ENCODE measurements at places on chromosomes 3 and 15.

DNA sequence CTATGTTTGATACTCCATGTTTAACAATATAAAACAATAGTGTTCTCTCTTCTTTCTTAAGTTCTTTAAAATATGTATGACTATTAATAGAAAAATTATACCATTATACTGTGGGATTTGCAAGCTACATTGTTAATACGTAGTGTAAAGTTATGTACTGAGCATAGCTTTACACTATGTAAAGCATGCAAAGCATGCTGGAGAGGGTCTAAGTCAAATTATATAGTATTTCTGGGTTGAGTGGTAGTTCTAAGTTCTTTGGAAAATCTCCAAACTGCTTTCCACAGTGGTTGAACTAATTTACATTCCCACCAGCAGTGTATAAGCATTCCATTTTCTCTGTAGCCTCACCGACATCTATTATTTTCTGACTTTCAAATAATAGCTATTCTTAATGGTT lies 253.0 kb downstream of the RAP2B start:
- DNase-seq = no peak

DNA sequence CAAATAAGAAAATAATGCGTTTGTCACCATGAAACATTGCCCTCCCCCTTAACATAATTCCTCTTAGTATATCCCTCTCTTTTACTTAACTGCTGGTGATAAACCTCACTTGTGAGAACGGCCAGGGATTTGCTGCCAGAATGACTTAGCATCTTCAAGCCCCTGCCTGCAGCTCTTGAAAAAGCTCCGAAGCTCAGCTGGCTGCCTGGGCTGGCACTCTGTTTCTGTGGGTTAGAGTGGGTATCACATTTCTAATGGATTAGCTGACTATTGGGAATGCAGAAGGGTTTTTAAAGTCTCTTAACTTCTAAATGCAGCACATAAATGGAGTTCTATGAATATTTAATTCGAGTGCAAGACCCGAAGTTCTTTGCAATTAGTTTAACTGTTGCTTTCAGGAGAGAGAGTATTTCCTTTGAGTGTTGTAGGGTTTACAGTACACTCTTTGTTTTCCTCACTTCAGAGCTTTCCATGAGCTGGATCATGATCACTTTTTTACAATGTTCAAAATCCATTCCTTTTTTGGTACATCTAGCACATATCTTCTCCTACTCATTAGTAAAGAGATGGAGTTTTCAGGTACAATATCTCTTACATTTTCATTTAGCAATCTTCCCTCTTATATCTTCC lies 124.7 kb upstream of the RBMS3 start:
- no peak for DNase-seq

- no peak for DNase-seq
Measured at GRCh38 chr3:103787879-103788278, 1353.1 kb downstream of the ZPLD1 start.

GRCh38 chr3:152556731-152557254 lies 278.1 kb upstream of the P2RY1 start:
- no peak for DNase-seq

GRCh38 chr3:73086071-73086494 lies 24.6 kb downstream of the EBLN2 start:
- no peak for DNase-seq

- DNase-seq = no peak
Measured at GRCh38 chr3:62875558-62876002, 364 bp upstream of the CADPS start.

GRCh38 chr15:33330931-33331330 lies 20.2 kb downstream of the RYR3 start:
- no peak for DNase-seq

DNA sequence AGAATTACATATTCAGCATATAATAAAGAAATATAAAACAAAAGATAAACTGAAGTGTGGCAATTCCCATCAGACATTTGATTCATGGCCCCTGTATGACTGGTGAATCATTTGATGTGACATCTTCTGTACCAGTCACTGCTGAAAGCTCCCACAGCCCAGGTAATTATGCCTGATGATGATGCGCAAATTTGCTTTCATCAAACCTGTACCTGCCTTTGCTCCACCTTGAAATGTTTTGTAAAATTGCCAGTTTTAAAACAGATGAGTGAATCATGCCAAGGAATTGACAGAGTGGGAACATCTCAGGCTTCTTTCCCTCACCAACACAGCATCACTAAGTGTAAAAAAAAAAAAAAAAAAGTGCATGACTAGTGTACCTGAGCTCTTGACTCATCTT lies 66.5 kb upstream of the EIF1B start:
- no peak for DNase-seq

- no peak for DNase-seq
Measured at GRCh38 chr15:64006642-64007041, 39.6 kb downstream of the DAPK2 start.

DNA sequence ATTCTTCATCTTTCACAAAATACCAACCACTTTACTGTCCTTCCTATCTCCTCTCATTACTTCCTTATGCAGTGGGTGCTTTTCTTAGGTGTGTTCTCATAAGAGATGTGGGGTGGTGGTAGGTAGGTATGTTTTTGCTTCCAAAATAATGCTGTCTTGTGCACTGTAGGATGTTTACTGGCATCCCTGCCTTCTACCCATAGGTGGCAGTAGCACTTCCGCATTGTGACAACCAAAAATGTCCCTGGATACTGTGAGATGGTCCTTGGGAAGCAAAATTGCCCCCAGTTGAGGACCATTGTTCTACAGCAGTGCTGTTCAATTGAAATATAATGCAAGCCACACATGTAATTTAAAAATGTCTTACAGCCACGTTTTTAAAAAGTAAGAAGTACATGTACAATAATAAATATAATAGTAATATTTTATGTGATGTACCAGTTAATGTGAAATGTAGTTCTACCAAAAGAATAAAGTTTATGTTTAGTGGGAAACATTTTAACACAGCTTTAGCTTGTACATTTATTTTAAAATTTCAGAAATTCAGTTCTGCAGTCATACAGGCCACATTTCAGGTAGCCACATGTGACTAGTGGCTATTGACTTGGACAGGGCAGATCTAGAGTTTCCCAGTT lies 75.2 kb downstream of the NEO1 start:
- no peak for DNase-seq

DNA sequence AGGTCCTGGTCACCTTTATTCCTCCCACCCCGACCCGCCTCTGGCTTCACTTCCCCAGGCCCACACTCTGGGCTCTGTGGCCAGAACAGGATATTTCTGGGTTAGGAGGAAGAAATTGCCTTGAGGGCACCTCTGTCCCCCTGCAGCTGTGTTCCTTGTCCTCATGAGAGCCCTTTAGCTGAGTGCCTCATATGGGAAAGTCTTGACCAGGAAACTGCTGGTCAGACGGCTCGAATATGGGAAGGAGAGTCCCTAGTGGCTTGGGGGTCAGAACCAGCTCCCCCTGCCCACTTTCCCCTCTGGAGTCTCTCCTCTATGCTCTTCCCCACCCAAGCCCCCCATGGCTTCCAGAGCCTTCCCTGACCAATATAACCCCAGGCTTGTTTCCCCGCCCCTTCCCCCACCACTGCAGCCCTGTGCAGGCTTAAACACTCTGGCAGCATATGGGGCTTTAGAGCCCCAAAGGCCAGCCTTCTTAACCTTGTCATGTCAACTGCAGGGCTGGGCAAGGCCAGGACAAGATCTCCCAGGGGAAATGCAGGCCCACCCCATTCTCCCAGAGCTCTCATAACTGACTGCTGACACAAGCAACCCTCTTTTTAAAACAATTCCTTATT lies 36.4 kb downstream of the SEC22C start:
- no peak for DNase-seq

- no peak for DNase-seq
Measured at GRCh38 chr3:10937141-10937825, 55.3 kb upstream of the SLC6A1 start.

GRCh38 chr3:129016356-129016719 lies 15.2 kb downstream of the EFCC1 start:
- DNase-seq = no peak

DNA sequence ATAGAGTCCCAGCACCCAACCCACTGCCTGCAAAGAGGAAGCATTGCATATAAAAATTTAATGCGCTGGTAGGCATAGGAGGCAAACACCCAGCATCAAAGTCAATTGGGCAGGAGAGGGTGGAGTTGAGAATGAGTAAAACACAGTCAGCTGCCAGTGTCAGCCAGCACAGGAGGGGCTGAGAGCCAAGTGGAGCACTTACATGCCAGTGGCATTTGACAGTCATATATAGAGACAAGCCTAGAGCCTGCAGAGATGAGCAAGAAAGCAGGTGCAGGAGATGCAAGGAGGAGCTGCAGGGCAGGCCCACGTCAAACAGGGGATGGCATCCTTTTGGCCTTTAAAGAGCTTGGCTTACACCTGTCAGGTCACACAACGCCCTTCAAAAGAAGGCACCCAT lies 27.6 kb upstream of the ZFAND6 start:
- DNase-seq = no peak

DNA sequence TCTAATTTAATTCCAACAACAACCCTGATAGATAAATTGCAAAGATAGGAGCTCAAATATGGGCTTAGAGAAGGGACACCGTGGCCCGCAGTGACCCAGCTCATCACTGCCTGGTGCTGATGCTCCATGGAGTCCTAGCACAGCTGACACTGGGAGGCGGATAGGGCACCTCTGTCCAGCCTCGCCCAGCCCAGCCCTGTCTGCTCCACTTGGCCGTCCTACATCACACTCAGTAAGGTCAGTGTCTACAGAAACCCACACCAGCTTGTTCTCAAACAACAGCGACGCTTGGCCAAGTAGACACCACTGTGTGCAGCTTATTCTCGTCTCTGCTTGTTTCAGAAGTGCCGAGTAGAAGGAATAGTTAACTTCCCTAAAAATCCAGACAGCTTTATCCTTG lies 33.9 kb downstream of the GABRB3 start:
- no peak for DNase-seq

DNA sequence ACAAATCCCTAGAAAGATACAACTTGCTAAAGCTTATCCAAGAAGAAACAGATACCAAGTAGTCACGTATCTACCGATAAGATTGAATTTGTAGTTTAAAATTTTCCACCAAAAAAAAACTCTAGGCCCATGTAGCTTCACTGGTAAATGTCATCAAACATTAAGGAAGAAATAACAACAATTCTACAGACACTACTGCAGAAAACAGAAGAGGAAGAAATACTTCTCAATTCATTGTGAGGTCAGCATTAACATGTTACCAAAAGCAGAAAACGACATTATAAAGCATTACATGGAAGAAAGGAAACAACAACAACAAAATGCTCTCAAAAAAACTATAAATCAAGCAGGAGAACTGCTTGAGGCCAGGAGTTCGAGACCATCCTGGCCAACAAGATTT lies 27.5 kb upstream of the TM4SF19 start:
- DNase-seq = no peak

DNA sequence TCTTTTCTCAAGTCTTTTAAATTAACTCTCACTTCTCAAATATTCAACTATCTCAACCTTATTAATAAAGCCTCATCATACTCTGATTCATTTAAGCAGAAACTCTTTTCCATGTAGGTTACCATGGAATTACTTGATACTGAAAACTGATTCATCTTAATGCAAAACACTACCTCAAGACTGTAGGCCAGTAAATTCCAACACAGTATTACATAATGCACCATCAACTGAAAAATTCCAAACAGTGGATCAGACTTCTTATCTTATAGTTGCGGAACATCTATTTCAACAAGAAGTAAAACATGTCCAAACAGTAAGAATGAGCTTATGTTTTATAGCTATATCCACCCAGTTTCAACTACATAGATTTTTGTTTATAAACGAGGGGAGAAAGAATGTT lies 124.5 kb downstream of the PEAK1 start:
- DNase-seq = no peak

DNA sequence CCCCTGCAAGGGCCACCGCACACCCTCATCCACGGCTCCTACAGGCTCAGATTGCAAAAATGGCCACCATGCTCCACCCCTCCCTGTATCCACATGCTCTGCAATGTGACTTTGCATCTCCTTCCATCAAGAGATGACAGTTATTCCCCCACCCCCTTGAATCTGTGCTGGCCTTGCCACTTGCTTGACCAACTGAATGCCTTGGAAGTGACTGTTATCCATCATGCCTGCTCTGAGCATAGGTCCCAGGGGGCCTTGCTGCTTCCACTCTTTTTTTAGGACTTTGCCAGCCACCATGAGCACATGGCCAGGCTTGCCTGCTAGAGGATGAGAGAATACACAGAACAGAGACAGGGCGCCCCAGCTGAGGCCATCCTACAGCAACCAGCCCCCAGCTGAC lies 13.6 kb downstream of the HAPLN3 start:
- no peak for DNase-seq

- DNase-seq = no peak
Measured at GRCh38 chr15:83404121-83404520, 43.0 kb upstream of the SH3GL3 start.

DNA sequence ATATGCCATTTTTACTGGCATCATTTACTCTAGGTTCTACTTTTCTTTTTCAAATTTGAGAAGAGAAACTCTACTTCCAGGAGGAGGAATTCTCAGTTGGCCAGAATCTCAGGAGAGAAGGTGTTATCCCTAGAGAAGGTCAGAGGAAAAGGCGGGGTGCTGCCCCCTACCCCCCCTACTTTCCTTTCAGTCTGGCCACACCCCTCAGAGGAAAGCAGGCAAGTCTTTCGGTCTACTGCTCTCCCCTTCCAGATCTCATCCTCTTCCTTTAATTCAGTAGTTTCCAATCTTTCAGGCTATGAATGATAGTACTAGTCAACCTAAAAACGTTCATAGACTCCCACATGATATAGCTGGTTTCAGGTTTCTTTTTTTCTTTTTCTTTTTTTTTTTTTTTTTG lies 366.5 kb upstream of the TBL1XR1 start:
- no peak for DNase-seq

GRCh38 chr3:177437513-177438337 lies 240.4 kb upstream of the TBL1XR1 start:
- no peak for DNase-seq

GRCh38 chr15:56254265-56254664 lies 10.6 kb upstream of the RFX7 start:
- DNase-seq = no peak

GRCh38 chr15:55685286-55685685 lies 57.7 kb downstream of the PRTG start:
- no peak for DNase-seq

DNA sequence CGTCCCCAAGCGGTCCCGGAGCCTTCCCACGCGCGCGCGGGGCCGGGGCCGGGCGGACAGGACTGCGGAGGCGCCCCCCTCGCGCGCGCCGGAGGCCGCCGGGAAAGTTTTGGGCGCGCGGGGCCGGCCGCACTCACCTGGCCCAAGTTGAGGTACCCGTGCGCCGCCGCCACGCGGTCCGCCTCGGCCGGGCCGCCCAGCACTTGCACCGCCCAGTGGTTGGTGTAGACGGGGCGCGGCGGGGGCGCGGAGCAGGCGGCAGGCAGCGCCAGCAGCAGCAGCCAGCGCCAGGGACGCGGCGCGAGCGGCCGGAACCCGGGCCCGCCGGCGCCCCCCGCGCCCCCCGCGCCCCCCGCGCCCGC lies 289 bp downstream of the PCSK6 start:
- no peak for DNase-seq

DNA sequence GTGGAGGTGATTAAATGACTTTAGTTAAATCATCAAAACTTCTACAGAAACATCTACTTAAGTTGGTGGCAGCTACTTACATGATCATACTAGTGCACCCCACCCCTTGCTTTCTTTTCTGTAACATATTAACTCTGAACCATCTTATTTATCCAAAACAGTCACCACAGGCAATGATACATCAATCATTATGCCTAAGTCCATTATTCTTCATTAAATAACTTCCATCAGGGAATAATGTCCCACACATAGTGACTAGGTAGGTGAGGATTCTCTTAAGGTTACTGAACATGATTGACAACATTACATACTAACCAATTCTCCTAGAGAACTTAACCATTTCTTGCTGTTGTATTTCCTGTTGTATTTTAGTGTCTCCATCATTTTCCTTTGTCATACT lies 210.2 kb downstream of the NR1D2 start:
- no peak for DNase-seq
